C1 segment of cervical spinal cord (tissue), 14 donors: ENCODE measurements at places on chromosomes 12 and 14.

- DNase-seq: no peak
Observed at GRCh38 chr12:52306731-52307130, 14.5 kb downstream of the KRT83 start.

- no peak for DNase-seq
Observed at GRCh38 chr12:108793756-108794441, 62.6 kb upstream of the CORO1C start.

- no peak for DNase-seq
Observed at GRCh38 chr12:50188241-50188781, 21.1 kb upstream of the CERS5 start.

- DNase-seq: no peak
Observed at GRCh38 chr12:92342574-92342973, 196.9 kb upstream of the BTG1 start.

DNA sequence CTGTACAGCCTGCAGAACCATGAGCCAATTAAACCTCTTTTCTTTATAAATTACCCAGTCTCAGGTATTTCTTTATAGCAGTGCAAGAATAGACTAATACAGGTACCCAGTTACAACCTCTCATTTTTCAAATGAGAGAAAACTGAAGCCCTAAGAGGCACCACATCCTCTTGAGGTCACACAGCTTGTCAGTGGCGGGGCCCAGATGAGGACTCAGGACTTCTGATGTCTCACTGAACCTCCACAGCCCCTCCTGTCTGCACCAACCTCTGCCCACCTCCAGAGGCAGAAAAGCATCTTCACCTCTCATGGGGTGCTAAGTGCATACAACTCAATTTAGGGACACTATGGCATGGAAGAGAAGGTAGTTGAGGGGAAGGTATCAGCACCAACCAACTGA is 120.7 kb downstream of the CRACR2A start:
- DNase-seq: no peak

DNA sequence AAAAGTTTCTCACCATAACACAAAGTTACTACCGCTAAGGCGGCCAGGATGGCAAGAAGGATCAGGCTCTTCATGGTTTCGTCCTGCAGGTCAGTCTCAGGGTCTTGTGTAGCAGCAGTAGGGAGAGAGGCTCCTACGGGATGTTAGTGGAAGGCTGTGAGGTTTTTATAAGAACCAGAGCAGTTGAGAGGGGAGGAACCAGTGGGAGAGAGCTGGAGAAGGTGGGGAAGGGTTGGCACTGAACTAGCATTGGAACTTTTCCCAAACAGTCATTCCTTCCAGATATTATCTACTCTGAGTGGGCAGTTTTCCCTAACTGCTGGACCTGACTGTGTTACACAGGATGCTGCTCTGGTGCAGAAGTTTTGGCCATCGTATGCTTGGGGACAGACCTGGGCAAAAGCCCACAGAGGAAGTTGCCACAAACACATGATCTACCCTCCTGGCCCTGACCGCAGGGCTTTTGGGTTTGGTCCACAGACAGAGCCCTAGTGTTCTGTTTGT is at the start of gene MGP:
Gene MGP (minus strand): TSS at position 137 of the 504 bp plus-strand sequence. CDS start 63 bp downstream, at position 74.
- DNase-seq: no peak

- no peak for DNase-seq
Observed at GRCh38 chr12:110343736-110344555, 59.6 kb downstream of the ANAPC7 start.

DNA sequence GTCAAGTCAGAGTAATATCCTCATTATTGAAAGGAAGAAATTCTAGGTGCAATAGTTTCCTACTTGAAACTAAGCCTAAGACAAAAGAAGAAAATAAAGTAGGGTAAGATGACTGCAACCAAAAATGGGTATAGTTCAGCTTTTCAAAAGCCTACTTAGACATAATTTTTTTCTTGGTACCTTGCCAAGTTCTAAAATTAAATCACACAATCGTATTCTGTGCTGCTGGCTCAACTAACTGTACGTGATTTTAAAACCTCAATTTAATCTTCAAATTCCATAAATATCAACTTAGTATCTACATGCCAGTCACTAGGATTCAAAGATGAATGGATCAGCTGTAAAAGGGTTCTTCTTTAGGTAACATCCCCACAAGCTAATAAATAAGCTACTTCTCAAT is 56.9 kb downstream of the SCAF11 start:
- no peak for DNase-seq

- no peak for DNase-seq
Observed at GRCh38 chr12:62301799-62302133, 41.6 kb downstream of the USP15 start.

- DNase-seq: no peak
Observed at GRCh38 chr12:121365416-121366062, 13.3 kb upstream of the ANAPC5 start.

- no peak for DNase-seq
Observed at GRCh38 chr12:15007551-15007950, 34.7 kb downstream of the PDE6H start.

- no peak for DNase-seq
Observed at GRCh38 chr14:104292084-104292970, 153.9 kb downstream of the KIF26A start.

DNA sequence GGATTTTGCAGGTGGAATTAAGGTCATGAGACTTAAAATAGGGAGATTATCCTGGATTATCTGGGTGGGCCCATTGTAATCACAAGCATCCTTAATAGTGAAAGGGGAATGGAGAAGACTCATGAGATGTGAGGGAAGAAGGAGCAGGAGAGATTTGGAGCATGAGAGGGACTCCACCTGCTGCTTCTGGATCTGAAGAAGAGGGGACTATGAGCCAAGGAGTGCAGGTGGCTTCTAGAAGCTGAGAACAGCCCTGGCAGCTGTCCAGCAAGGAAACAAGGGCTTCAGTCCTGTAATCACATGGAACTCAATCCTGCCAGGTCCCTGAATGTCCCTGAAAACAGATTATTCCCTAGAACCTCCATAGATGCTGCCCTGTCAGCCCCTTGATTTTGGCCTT is 67.8 kb downstream of the PELI2 start:
- DNase-seq: no peak

GRCh38 chr12:94266796-94267536 is 118.6 kb downstream of the PLXNC1 start:
- no peak for DNase-seq

DNA sequence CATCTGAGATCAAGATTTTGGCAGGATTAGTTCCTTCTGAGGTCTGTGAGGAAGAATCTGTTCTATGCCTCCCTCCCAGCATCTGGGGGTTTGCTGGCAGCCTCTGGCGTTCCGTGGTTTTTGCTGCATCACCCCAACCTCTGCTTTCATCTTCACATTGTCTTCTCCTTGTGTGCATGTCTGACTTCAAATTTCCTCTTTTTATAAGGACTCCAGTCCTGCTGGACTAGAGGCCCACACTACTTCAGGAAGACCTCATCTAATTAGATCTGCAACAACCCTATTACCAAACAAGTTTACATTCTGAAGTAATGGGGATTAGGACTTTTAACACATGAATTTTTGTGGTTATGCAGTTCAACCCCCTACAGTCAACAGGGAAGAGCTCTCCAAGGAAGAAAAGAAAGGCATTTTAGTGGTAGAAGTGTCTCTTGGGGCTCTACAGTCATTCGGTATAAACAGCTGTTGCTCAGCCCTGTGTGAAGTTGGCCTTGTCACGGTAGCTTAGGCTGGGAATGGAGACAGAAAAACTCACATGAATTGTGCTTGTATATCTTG is 89.7 kb downstream of the CAND1 start:
- DNase-seq: no peak

DNA sequence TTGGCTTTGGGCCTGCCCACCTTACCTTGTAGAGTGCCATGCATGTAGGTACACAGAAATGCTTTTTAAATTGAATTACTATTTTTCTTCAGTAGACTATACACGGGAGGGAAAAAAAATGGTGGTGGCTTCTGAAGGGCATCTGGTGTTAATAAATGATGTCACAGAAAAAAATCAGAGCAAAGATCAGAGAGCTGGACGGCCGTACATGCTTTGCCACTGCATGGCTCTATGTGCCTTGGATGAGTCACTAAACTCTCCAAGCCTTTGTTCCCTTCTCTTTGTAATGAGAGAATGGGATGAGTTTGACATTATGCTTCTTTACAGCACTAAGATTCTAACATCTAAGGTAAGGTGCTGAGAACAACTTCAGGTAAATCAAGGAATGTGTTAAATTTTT is 376.4 kb upstream of the DDHD1 start:
- DNase-seq: no peak

- no peak for DNase-seq
Observed at GRCh38 chr14:20719777-20720176, 25.9 kb upstream of the EDDM3A start.

DNA sequence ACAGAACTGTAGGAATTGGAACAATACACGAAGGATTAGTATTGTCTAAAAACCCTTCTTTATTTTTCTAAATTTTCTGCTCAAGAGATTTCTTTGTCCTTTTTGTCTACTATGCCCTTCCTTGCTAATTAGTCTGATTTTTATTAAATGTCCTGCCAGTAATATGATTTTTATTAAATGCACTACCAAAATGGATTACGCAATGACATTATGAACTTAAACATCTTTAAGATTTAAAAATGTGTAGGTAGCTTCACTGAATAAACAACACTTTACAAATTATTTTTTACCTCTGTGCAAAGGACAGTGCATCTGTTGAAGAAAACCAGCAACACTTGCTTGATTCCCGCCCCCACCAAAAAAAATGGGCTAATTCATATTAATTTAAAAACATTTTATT is 8.2 kb upstream of the PAX9 start:
- no peak for DNase-seq

DNA sequence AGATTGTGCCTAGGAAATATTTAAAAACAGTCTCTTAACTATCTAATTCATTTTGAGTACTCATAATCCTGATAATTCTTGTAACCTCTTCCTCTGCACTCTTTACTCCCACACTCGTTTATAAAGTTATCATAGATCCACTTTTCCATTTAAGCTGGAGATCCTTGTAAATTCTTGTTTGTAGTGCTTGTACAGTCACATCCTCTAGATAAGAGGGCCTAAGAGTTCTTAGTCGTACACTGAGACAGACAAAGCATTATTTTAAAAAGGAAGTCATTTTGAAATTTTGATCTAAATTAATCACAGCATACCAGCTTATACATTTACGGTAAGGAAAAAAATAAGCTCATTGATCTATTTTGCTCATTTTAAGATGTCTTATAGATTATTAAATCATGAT is 42.5 kb downstream of the LMO3 start:
- DNase-seq: no peak

- DNase-seq: no peak
Observed at GRCh38 chr12:63220921-63221320, 69.9 kb upstream of the AVPR1A start.

GRCh38 chr12:47527816-47528215 is 178.0 kb downstream of the RPAP3 start:
- DNase-seq: no peak

DNA sequence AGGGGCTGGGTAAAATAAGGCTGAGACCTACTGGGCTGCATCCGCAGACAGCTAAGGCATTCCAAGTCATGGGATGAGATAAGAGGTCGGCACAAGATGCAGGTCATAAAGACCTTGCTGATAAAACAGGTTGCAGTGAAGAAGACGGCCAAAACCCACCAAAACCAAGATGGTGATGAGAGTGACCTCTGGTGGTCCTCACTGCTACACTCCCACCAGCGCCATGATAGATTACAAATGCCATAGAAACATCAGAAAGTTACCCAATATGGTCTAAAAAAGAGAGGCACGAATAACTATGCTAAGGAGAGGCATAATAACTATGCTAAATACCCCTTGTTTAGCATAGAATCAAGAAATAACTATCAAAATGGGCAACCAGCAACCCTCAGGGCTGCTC is 46.2 kb upstream of the MAP3K9 start:
- DNase-seq: no peak
